ENCODE measurements at places on chromosomes 16 and 17.

GRCh38 chr17:17710728-17711541 lies 29.7 kb downstream of the RAI1 start:
- DNase-seq: no peak

- DNase-seq: no peak
Observed at GRCh38 chr16:48620445-48620844, 10.5 kb upstream of the N4BP1 start.

- no peak for DNase-seq
Observed at GRCh38 chr16:70250748-70251628, 752 bp downstream of the EXOSC6 start.

GRCh38 chr16:20846030-20846429 lies 39.7 kb downstream of the REXO5 start:
- DNase-seq: no peak

DNA sequence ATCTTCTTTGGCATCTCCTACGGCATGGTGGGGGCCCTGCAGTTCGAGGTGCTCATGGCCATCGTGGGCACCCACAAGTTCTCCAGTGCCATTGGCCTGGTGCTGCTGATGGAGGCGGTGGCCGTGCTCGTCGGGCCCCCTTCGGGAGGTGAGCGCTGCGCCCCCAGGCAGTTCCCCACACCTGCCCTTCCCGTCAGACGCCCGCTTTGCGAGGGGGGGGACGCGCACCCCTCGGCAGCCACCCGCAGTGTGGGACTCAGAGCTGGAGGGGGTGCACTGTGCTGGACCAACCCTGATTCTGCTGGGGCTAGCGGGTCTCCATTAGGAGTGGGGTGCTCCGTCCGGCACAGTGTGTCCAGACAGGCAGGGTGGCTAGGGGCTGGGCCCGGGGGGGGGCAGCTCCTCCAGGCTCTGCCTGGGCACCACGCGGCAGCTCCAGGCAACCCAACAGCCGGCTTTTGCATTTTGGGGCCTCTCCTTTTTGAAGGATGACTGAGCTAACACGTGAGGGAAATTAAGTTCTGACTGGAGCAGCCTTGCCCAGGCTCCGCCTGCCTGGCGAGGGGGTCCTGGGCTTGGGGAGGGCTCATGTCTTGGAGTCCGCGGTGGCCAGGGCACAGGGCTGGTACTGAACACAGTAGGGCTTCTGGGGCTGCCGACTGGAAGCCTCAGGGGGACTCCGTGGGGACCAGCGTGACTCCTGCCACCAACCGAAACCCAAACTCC lies 9.1 kb downstream of the SLC16A3 start:
- DNase-seq: no peak

- DNase-seq: no peak
Observed at GRCh38 chr17:34012709-34013375, 242.2 kb upstream of the CCL2 start.
